ENCODE measurements at places on chromosomes 12 and 14.

DNA sequence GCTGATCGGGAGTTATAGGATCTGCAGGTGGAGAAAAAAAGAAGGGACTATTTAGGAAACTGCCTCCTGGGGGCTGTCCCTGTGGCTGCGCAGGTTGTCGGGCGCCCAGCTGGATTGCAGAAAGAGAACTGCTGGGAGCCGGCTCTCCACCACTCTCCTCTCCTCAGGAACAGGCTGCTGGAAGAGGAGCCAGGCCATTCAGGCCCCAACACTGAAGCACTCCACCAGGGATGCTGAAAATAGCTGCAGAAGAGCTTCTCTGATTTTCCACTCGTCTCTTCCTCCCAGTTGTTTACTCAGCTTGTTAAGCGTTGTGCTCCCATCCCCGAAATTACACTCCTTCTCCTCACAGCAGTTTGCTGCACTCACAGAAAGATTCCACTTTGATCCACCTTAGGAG, 347.3 kb downstream of the GLT1D1 start:
- no peak for DNase-seq

DNA sequence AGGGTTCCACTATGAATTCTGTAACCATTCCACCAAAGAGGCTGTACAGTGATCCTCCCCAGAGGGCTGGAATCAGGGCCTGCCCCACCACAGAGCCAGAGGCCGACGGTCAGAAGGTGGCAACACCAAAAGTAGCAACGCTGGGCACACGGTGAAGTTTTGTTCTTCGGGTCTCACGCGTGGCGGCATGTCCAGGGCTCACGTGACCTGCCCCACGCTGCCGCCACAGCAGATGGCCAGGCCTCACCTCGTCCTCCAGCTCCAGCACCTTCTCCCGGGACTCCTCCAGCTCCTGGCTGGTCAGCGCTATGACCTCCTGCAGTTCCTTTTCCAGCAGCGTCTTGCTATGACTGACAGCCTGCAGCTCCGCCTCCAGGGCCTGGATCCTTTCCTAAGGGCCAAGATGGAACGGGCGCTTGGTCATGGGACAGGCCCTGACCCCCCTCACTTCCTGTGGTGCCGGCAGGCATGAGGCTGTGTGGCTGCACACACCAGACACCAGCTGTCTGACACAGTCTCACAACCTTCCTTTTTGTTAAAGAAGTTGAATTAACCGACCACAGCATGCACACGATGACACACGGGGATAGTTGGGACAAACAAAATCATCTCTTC, 22.4 kb upstream of the ANKLE2 start:
- no peak for DNase-seq

- no peak for DNase-seq
Measured at GRCh38 chr12:46221255-46222128, 47.4 kb downstream of the SLC38A1 start.

GRCh38 chr14:59208954-59209353, 20.5 kb downstream of the DAAM1 start:
- DNase-seq: no peak

DNA sequence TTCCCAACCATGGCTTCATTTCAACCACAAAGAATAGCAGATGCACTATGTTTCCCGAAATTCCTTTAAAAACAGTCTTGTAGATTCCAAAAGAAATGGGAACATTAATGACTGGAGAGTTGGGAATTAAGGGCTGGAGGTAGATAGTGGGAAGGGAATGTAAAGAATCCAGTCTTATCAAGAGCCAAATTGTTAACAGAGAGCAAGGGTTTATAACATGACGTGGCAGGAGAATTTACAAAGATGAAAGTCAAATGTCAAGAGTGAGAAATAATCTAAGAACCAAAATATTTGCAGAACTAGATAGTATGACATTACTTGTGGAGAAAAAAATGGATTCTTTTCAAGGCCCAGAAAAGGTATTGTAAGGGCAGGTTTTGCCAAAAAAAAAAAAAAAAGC, 200.9 kb downstream of the GRIN2B start:
- DNase-seq: no peak

DNA sequence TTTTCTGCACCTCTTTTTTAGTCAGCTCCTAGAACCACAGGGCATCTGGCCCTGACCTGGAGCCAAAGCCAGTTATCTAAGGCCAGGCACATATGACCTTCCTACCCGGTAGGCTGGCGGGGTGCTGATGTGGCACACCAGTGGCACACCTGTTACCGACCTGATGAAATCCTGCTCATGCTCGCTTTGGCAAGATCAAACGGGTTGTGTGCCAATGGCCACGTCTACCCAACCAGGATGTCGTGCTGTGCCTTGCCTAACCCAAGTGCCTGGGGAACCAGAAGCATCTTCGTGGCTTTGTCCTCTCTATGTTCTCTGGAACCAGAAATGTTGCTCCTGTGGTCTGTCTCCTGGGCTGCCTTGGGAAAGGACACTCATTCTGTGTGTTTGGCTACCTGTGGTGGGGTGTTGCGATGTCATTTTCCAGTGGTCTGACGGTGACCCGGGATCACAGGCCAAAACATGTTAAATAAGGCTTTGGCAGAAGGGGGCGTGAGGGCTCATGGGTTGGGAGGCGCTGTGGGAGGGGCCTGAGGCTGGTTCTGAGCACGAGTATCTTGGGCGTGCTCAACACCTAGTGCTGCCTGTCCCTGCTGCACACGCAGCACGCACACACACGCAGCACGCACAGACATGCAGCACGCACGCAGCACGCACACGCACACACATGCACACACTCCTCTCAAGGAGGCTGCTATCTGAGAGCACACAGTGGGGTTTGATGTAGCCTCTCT, 27.9 kb downstream of the CCNK start:
- no peak for DNase-seq

DNA sequence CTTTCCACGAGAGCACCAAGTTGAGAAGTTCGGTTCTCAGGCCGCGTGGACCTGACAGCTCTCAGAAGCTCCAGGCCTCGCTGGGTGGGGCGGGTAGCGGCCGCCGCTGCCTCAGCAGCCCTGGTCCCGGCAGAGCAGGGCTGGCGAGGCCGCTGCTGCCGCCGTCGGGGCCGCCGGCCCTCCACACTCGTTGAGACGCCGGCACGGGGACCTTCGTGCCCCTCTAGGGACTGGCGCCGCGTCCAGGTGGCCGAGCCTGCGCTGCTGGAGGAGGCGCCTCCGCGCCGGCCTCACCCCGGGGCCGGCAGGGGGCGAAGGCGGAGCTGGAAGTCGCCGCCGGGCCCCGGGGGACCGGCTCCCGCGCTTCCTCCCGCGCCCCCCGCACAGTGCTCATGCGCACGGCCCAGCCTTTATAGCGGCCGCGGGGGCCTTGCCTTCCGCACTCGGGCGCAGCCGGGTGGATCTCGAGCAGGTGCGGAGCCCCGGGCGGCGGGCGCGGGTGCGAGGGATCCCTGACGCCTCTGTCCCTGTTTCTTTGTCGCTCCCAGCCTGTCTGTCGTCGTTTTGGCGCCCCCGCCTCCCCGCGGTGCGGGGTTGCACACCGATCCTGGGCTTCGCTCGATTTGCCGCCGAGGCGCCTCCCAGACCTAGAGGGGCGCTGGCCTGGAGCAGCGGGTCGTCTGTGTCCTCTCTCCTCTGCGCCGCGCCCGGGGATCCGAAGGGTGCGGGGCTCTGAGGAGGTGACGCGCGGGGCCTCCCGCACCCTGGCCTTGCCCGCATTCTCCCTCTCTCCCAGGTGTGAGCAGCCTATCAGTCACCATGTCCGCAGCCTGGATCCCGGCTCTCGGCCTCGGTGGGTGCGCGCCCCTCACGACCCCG, at the start of gene COCH:
TSS of gene COCH (plus strand) at position 440 of the 879 bp plus-strand sequence. CDS start at position 820, 380 bp downstream.
- DNase-seq: peak; percentile 51
